ENCODE measurements at places on chromosomes 16 and 17. TPM values are rescaled to one million over a fixed set of nuclear protein-coding genes. Genes with fewer than 3 reads are reported as not detected.

DNA sequence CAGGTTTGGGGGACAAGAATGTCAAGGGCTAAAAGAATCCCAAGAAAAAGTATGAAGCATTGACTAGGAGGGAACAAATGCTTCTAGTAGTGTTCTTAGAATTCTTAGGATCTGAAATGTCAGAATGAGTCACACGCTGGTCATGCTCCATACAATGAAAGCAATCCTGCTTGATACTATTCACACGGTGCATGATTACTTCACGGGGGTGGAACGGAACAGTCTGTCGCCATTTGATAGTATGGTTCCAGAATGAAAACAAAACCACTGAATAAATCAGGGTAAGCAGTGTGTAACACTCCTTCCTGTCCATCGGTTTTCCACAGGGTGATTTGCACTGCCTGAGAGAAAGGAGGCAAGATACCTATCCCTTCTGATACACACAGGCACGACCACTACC, 22.9 kb upstream of the YWHAE start:
- H3K27ac ChIP-seq = no peak overlapping the region
- peaks cover 10% of the 10 kb centered on the region for H3K36me3 ChIP-seq
- DNase-seq = no peak
- no peak overlapping the region for H3K4me3 ChIP-seq
- H3K4me1 ChIP-seq = peaks cover 5% of the 10 kb centered on the region

ANKFN1 gene
- total RNA-seq = 1.2 TPM

DNA sequence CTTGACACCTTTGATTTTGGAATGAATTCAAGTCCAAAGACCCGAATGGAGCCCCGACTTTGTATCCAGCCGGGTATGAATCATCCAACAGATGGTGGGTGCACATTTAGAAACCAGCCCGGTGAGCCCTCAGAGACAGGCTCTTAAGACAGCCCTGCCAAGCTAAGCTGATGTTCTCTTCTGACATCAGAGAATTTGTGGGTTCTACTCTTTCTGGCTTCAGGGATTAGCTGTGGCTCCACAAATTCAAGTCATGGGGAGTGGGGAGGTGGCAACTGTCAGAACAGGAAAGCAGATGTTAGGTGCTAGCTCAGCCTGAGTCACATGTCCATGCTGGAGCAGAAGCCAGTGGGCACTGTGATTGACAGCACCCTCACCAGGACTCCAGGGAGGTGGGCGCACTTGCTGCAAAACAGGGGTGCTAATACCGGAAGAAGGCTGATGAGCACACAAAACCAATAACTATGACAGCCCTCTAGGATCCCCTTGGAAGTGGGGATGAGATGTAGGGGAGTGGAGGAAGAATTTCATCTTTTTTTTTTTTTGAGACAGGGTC, 31.4 kb upstream of the XYLT2 start:
- peaks cover 3% of the 10 kb centered on the region for H3K4me1 ChIP-seq
- no peak for DNase-seq
- no peaks in the 10 kb centered on the region for H3K36me3 ChIP-seq
- H3K27me3 ChIP-seq = no peaks in the 10 kb centered on the region

DNA sequence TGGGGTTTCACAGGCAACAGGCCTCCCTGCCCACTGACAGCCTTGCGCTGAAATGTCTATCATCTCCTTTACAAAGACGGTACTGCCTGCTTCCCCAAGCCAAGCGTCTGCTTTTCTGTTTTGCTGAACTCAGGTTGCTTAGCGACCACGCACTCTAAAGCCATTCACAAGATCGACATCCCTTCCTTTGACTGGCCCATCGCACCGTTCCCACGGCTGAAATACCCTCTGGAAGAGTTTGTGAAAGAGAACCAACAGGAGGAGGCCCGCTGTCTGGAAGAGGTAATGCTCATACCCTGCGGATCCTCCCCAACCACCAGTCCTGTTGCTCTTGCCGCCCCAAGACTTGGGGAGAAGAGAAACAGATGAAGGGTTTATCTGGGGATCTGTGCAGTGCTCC, 28.7 kb downstream of the TMEM186 start:
- no peaks in the 10 kb centered on the region for H3K27me3 ChIP-seq
- no peak overlapping the region for H3K4me3 ChIP-seq
- H3K27ac ChIP-seq = no peak overlapping the region
- no peaks in the 10 kb centered on the region for H3K36me3 ChIP-seq
- DNase-seq = no peak

- H3K27ac ChIP-seq = peak overlapping the region; percentile 89
- H3K4me1 ChIP-seq = peaks cover 15% of the 10 kb centered on the region
- H3K36me3 ChIP-seq = no peaks in the 10 kb centered on the region
- DNase-seq = no peak
- H3K27me3 ChIP-seq = no peaks in the 10 kb centered on the region
Observed at GRCh38 chr16:85048921-85049562, 21.4 kb downstream of the KIAA0513 start.

DHX58 gene
- 4.6 TPM for total RNA-seq

DNA sequence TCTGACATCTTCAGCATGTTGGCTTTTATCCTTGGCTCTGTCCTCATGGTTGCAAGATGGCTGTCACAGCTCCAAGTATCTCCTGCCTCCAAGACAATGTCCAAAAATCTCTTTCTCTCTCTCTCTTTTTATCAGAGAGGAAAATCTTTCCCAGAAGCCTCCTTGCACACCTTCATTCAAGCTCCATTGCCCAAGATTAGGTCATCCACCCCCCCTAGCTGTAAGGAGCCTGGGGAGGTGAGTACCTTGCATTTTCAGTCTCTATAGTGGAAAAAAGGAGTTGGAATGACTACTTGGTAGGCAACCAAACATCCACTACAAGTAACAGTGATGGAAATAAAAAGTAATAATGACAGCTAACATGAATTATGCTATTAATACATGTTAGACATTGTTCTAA, 22.0 kb upstream of the NSMCE1 start:
- no peak overlapping the region for H3K4me3 ChIP-seq
- no peaks in the 10 kb centered on the region for H3K27me3 ChIP-seq
- no peak overlapping the region for H3K27ac ChIP-seq
- no peak for DNase-seq
- H3K36me3 ChIP-seq = no peaks in the 10 kb centered on the region
